Esophagus squamous epithelium (tissue), 5 donors: ENCODE measurements at places on chromosomes 7 and 10.

DNA sequence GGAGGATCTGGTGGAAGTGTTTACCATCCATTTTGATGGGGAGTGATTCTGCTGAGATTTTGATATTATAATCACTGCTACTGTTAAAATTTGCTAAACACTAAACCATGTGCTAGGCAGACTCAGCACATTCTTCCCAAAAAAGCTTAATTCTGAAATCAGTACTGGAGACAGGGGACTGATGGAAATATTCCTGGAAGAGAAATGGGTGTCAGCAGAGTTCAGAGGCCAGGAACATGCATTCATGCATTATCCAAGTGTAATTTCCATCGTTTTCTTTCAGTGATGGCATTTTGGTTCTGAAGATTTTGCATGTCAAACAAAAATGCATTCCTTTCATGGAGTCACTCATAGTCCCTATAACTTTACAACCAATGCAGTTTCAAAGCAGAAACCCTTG is 79.0 kb downstream of the CDCA7L start:
- no peak for DNase-seq

GRCh38 chr7:33039903-33040292 is 22.7 kb downstream of the NT5C3A start:
- no peak for DNase-seq

DNA sequence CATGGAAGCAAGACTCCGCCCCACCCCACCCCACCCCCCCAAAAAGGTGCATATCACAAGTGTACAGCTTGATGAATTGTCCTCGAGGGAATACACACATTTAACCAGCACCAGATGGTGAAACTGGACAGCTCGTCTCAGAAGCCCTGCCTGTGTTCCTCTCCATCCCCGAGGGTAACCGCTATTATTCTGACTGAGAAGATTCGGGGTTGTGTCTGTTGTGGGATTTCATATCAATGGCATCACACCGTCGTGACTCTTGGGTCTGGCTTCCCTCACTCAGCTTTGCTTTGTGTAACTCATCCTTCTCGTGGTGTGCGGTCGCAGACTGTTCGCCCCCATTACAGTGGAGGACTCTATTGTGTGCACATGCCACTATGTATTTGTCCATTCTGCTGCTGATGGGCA is 18.9 kb downstream of the PODXL start:
- DNase-seq: no peak

DNA sequence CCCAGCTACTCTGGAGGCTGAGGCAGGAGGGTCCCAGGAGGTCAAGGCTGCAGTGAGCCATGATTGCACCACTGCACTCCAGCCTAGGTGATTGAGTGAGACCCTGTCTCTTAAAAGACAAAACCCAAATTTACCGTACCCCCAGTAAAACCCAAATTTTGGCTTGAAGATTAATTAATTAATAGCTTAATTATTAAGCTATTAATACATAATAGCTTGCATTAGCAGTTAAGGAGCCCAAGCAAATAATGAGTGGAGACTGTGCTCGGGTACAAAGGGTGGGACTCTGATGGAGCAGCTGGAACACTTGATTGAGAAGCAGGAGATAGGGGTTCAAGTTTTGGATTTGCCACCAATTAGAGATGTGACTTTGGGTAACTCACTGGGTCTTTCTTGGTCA is 28.9 kb downstream of the NRF1 start:
- no peak for DNase-seq

DNA sequence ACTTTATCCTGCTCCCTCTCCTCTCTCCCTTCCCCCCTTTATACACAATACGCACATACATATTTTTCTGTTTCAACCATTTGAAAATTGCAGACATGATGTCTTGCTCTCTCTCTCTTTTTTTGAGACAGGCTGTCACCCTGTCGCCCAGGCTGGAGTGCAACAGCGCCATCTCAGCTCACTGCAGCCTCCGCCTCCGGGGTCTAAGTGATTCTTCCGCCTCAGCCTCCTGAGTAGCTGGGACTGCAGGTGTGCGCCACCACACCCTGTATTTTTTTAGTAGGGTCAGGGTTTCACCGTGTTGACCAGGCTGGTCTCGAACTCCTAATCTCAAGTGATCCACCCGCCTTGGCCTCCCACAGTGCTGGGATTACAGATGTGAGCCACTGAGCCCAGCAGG is 38.5 kb downstream of the KLHDC10 start:
- DNase-seq: no peak

- DNase-seq: no peak
Measured at GRCh38 chr7:155763691-155764437, 48.4 kb downstream of the SHH start.

GRCh38 chr10:17425584-17426262 is 28.7 kb downstream of the ST8SIA6 start:
- no peak for DNase-seq

DNA sequence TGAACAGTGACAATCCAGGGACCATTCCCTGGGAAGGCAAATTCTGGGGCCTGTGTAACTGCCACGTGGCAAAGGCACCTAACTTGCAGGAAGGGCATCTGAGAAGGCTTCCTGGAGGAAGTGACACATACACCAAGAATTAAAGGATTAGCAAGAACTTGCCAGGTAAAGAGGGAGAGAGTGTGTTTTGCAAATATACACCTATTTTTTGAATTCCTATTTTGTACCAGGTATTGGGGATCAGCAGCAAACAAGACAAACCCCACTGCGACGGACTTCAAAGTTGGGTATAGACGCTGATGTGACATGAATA is 206.5 kb upstream of the ZMIZ1 start:
- DNase-seq: no peak

- no peak for DNase-seq
Measured at GRCh38 chr10:79313911-79314439, 33.3 kb upstream of the PPIF start.

DNA sequence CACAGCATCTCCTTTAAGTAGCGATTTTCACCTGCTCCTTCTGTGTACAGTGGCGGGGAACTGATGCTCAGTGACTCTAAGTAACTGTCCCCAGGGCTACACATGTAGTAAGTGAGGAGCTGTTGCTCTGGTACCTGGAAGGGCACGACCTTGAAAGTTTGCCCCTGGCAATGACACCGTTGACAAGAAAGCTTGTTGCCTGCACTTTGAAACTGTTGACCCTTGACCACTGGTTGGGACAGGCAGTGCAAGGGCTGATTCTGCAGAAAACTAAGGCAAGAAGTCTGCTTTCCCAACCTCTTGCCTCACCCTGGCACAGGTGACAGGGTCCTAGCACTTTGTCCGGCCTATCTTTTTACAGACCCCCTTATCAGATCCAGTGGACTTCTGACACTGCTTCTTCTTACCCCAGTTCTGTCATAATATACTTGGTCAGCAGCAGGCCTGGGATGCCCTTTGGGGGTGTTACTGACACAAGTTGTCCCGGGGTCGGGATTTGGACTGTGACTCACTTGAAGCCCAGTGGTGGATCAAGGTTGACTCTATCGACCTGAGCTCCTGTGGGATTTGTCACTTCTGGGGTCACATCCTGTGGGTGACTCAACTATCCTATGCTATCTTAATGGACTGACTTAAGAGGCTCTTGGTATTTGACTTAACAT is 5.8 kb downstream of the ACSL5 start:
- no peak for DNase-seq

DNA sequence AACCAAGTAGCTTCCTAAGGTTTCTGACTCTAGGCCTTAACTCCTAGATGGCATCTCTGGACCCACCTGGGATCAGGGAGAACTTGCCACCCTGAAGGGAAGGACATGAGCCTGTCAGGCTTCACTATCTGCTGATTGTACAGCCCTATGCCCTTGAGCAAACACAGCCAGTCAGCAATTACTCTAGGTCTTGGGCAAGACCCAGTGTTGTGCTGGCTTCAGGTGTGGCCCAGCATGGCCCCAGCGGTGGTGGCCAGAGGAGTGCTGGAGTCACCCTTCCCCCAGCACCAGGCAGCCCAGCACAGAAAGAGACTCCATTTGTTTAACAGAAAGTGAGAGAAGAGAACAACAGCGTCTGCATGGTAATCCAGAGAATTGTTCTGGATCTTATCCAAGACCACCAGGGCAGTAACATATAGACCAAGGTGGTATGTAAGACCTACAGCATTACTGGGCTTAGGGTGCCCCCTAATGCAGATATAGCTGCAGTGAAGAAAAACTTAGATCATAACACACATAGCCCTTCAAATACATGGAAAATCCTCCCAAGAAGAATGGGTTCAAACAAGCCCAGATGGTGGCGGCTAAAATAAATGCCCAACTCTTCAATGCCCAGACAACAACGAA is 207.7 kb downstream of the MAGI2 start:
- no peak for DNase-seq

GRCh38 chr10:88012641-88013040 is 149.2 kb downstream of the PTEN start:
- no peak for DNase-seq
